Heart left ventricle (tissue), 16 donors: ENCODE measurements at places on chromosomes 1 and 21.

DNA sequence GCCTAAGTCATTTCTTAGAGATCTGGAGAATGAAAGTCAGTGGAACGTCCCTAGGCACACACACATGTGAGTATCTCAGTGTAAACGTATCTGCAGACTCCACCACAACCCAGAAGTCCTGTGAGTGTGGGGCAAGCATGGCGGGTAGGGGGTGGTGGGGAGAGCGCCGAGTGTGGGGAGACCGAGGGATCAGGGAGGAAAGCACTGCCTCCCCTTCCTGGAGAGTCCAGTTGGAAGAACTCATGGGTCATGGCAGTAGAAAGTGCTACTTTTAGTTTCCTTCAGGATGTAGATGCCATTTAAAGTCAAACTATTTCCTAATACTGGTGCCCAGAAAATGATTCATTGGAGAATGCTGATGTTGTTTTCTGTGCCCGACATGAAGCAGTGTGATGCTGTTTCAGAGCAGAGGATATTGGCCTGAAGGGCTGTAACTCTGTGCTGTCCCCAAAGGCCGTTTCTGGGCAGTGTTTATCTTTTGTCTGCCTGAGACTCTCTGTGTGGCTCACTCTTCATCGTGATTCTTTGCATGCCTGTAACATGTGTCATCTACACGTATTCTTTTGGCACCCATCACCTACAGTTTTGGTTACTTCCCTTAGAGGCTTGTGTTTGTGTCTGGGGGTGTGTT, 45.7 kb upstream of the TSPAN2 start:
- DNase-seq = no peak

- no peak for DNase-seq
These were observed 570.3 kb downstream of the LMO4 start for GRCh38 chr1:87899017-87899416.

- DNase-seq = no peak
These were observed 19.6 kb upstream of the RBM15 start for GRCh38 chr1:110319332-110320167.

- DNase-seq = no peak
These were observed 70.1 kb upstream of the ESRRG start for GRCh38 chr1:216793303-216793702.

DNA sequence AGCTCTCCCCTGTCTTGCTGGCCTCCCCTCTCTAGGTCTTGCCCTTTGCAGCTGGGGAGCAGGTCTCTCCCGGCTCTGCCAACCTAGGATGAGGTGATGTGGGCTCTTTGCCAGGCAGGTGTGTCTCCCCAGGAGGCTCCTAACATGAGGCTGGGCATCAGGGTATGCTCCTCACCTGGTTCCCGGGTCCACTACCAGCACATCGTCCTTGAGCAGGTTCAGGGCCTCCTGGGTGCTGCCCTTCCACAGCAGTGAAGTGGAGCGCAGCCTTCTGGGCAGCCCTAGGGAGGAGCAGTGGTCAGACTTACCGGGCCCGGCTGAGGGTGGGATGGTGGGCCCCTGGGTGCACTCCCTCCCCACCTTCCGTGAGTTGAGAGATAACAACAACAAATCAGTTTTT, 17.5 kb downstream of the LACTBL1 start:
- no peak for DNase-seq

- DNase-seq = no peak
These were observed 85.6 kb downstream of the MAN1C1 start for GRCh38 chr1:25702101-25702775.

DNA sequence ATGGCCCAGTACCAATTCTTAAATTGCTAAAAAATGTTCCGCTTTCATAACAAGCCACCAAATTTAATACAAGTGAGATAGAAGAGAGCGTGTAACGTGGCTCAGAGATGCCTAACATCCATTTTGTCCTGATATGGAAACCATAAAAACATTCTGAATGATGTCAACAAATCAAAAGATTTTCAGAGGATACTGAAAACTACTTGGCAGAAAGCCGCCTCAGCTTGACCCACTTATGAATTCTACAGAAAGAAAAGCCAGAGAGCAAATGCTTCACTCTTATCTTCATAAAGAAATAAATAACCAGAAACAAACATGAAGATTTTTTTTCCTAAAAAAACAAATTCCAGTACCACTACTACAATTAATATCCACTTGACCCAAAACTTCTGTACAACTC, 41.2 kb downstream of the OMA1 start:
- no peak for DNase-seq

DNA sequence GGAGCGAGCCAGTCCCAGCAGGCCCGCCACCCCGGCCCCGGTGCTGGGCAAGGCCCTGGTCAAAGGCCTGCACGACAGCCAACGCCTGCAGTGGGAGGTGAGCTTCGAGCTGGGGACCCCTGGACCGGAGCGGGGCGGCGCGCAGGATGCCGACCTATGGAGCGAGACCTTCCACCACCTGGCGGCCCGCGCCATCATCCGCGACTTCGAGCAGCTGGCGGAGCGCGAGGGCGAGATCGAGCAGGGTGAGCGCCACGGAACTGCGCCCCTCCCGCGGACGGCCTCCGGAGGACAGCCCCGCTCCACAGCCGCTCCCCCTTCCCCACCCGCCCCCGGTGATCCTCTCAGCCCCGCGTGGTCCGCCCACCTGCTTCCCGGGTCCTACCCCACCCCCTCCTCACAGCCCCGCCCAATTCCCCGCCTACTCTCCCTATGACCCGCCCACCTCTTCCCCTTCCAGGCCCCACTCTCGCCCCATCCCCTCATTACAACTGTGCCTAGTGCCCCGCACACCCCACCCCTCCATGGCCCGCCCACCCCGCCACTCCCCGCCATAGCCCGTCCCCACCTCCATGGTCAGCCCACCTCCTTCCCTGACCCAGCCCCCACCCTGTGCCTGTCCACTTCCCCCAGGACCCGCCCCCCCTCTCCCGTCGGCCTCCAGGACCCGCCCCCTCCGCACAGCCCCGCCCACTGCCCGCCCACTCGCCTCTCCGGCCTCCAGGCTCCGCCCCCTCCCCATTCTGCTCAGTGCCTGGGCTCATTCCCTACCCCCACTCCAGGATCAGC, 52.7 kb downstream of the VWA5B1 start:
- peak; percentile 40 for DNase-seq

GRCh38 chr1:8985915-8986813, 40.1 kb downstream of the SLC2A7 start:
- DNase-seq = peak; percentile 77
